ENCODE measurements at places on chromosomes 16 and 17.

DNA sequence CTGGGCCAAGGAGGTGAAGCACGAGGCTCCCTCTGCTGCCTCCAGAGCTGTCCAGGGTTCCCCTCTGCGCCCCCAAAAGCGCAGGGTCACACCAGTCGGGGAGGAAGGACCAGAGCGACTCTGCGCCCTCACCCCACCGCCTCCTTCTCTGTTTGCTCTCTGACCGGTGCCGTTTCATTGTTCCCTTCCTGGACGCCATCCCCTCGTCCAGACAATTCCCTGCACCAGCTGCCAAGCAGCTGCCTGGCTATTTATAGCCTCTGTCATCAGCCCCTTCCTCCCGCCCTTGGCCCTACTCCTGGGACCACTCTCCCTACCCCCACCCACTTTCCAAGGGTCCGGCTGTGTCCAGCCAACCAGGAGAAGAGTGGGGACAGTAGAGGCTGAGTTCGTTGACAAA lies 68.8 kb upstream of the CREBBP start:
- DNase-seq = no peak

- DNase-seq = no peak
Observed at GRCh38 chr17:68449021-68449739, 8.1 kb downstream of the WIPI1 start.

DNA sequence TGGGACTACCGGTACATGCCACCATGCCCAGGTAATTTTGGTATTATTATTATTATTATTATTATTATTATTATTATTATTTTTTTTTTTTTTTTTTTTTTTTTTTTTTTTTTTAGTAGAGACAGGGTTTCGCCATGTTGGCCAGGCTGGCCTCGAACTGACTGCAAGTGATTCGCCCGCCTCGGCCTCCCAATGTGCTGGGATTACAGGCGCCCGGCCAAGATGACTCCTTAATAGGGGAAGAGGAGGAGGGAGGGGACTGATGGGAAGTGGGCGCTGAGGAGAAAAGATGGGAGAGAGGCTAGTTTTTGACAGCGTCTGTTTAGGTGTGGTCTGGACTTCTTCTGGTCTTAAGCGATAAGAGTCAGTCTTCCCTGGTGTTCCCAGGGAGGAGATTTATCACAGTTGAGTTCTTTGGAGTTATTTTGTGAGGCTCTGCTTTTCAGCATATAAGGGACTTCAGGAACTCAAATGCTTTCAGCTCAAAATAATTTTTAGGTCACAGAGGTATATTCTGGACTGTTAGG lies 34.4 kb upstream of the SLC5A10 start:
- no peak for DNase-seq

DNA sequence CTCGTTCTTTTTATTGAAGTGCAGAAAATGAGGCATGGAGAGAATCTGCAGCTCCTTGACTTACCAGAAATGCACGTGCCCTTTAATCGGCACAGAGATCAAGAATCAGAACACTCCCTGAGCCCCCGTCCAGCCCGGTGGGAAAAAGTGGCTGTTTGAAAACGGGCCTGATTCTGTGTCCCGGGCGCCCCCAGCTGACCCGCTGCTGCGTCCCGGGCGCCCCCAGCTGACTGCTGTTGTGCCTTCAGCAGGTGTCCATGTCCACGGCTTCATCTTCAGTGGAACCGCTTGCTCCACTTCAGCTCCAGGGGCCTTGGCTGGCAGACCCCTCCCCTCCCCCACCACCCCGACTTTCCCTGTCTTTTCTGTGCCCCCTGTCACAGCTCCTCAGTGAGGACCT lies 47.8 kb downstream of the FOXK2 start:
- DNase-seq = no peak
